ENCODE measurements at places on chromosomes 4 and X.
A peak's percentile ranks its signal among the peaks of the same experiment; 100 is the strongest.

DNA sequence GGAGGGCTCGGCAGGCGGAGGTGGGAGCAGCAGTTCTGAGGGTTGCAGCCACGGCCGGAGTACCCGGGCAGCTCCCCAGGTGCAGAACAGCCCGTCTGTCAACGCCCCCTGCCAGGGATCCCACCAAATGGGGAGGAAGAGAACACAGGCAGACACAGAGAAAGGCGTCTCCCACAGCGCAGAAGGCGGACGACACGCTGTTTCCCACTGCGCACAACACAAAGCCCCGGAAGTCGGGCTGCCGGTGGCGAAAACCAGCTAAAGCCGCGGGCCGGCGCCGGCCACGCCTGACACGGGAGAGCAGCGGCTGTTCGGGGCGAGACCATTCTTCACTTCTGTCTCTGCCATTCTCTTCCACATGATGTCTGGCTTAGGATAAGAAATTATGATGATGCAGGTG, 31.6 kb downstream of the CTBP1 start:
- DNase-seq: no peak

DNA sequence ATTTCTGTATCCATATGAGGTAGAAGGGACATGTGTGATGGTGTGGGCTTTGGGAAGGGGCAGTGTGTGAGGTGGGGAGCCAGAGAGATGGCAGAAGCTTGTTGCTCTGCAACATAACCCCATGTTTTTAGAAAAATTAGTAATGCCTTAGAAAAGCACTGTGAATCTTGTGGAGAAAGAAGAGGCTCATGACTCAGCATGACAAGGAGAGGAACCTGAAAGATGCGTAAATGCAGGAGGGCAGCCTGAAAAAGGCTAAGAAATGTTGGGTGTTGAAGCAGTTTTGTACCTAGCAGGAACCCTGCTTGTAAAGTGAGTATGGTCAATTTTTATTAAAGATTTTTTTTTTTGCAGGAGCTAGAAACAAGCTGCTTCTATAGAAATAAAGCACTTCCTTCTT, 59.8 kb downstream of the ARSJ start:
- no peak for DNase-seq

DNA sequence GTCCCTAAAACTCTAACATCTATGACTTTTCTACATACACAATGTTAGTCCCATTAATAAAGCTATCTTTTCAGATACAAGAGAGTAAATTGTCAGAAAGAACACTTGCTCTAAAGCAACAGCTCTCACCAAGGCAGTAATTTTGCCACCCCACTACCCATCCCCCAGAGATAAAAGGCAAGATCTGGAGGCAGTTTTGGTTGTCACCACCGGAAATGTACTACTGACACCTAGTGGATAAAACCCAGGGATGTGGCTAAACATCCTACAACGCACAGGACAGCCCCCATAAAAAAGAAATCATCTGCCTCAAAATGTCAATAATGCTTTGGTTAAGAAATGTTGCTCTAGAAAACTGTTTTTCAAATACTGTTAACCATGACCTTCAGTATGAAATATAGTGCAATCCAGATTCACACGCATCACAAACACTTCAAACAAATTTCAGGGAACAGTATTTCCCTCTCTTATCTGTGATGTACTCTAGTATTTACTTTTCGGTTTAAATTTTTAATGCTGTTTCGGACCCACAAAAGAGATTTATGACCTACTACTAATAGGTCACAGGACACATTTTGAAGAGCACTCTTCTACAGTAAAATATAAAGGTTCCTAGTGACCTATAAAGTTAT, 5.1 kb downstream of the FBXL5 start:
- DNase-seq: peak; percentile 20

DNA sequence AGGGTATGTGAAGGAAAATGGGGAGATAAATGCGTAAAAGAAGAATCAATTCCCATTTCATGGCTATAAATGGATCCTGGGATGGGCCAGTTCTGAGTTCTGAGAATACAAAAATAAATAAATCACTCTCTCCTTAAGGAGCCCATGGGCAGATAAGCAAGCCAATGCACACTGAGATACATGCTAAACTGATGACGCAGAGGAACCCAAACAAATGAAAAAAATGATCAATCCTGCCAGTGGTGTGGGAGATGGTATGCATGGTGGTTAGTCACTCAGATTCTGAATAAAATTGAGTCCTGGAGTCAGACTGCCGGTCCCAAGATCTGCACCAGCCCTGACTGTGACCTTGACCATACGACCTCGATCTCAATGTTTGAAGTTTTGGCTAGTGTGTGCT, 59.7 kb downstream of the NEIL3 start:
- DNase-seq: no peak

DNA sequence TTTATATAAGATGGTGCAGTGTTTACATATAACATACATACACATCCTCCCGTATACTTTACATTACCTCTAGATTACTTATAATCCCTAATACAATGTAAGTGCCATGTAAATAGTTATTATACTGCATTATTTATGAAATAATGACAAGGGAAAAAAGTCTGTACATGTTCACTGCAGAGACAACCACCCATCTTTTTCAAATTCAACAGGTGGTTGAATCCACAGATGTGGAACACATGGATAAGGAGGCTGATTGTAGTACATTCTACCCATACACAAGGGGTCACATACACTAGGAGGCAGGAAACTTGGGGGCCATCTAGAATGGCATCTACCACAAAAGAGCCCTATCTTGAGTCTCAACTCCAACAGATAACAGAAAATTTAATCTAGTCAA, 3.4 kb upstream of the IDS start:
- DNase-seq: no peak

- no peak for DNase-seq
Measured at GRCh38 chrX:20454117-20454516, 187.4 kb upstream of the RPS6KA3 start.

DNA sequence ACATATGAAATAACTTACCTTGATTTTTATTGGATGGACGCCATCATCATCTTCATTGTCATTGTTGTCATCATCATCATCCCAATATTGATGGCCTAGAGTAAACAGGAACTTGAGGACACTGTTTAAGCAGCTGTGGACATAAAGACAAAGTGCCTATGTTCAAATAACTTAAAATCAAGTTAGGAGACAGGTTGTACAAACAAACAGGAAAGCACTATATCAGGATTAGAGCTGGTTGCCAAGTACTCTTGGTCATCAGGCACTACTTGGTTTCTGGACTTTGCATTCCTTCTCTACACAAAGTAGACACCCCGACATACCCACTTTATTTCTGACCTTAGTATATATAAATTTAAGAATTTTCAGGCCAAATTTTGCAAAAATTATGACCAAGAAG, 608.6 kb downstream of the KLHL13 start:
- no peak for DNase-seq

GRCh38 chr4:5524446-5525299, 183.7 kb downstream of the EVC2 start:
- DNase-seq: no peak

GRCh38 chrX:136954930-136955329, 74.4 kb upstream of the RBMX start:
- DNase-seq: no peak

- no peak for DNase-seq
Measured at GRCh38 chr4:100694467-100694866, 176.6 kb upstream of the EMCN start.

DNA sequence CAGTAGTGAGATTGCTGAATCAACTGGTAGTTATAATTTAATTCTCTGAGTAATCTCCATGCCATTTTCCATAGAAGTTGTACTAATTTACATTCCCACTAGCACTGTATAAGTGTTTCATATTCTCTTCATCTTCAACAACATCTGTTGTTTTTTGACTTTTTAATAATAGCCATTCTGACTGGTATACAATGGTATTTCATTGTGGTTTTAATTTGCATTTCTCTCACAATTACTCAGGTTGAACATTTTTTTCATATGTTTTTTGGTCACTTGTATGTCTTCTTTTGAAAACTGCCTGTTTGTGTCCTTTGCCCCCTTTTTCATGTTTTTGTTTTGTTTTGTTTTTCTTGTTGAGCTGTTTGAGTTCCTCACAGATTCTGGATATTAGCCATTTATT, 880.2 kb downstream of the RAPGEF2 start:
- DNase-seq: no peak

GRCh38 chrX:19883878-19884277, 3.5 kb downstream of the SH3KBP1 start:
- DNase-seq: no peak

DNA sequence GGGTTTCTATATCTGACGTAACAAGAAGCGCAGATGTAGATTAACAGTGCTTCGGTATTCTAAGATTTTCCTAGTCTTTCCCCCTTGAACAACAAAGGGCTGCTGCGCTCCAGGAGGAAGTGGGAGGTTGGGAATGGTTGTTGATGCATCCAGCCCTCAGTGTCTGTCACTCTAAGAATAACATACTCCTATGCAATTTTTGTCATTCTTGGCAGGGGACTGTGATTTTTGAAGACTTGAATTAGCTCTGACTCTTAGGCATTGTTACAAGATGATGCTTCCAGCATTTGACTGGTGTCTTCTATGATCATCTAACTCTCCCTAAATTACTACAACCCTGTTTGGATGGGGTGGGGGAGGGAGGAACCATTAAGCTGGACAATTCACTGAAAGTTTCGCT, 394.2 kb downstream of the ARHGAP24 start:
- DNase-seq: no peak

DNA sequence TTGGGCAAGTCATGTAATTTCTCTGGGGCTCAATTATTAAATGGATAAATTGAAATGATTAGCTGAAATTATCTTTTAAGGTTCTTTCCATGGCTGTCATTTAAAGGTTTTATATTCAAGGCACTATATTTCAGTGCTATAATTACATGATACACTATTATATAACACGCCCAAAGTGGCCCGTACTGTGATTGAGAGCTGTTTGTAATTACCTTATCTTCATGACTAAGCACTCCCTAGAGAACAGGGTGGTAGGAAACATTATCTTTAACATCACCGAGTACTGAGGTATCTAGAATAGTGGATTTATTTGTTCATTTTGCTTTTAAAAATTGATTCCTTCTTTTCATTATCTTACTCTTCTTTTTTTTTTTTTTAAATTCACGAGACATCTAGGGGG, 79.0 kb downstream of the DIAPH2 start:
- no peak for DNase-seq

DNA sequence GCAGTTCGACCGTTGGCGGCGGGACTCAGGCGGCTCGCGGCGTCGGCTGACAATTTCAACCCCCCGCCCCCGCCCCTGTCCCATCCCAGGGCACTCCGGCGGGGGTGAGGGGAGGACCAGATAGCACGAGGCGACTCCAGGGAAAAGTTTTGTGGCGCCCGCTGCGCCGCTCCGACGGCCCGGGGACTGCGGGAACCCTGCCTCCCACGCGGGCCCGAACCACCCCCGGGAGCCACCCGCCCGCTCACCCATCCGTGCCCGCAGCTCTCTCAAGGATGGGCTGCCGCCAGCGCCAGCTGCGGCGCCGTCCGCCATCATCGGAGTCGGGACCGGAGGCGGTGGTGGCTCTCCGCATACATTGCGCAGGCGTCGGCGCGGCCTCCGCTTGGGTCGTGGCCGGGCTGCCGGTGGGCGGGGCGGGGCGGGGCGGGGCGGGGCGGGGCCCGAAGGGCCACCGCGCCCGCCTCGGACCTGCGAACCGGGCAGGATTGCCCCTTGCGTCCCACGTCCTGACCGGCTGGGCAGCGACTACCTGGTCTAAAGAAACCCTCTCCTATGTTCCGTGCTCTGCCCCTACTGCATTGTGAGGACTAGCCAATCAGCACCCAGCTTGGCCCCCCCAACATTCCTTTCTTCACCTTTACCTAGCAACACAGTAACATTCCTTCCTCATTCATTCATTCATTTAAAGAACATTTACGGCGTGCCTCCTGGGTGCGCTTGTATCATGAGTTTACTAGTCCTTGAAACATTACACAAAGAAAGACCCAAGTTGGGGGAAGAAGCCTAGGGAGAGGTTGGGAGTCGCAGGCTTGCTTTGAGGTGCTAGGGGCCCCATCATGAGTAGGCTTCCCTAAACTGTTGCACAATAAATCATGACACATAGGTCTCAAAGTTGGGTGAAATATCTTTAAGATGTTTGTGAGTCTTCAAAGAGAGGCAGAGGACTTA, at the start of gene MAP7D3:
MAP7D3 (minus strand) TSS at position 360 of the 951 bp plus-strand sequence; CDS start at position 318, 42 bp downstream.
- peak; percentile 27 for DNase-seq

- no peak for DNase-seq
Measured at GRCh38 chrX:7143076-7143475, 4.4 kb upstream of the STS start.

GRCh38 chr4:23613782-23614181, 276.1 kb downstream of the PPARGC1A start:
- DNase-seq: no peak

GRCh38 chr4:173265751-173266150, 68.4 kb downstream of the HMGB2 start:
- DNase-seq: no peak

- peak; percentile 43 for DNase-seq
Measured at GRCh38 chr4:40672528-40673522, 43.2 kb upstream of the RBM47 start.

DNA sequence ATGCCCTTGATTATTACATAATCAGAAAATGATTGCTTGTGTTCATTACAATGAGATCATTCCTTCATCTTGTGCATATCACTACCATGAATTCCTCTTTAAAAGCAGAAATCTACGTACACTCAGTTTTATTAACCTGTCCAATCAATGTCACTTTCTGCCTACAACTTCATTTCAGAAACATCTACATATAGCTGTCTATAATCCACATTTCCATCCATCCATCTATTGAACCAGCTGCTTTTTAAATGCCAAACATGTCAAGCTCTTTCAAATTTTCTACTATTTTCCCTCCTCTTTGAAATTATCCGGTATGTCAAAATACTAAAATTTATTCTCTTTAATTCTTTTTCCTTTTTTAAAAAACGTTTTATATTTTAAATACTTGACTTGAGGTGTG, 462.0 kb downstream of the GABRG1 start:
- DNase-seq: no peak

GRCh38 chr4:123838474-123838873, 441.9 kb downstream of the SPRY1 start:
- no peak for DNase-seq

DNA sequence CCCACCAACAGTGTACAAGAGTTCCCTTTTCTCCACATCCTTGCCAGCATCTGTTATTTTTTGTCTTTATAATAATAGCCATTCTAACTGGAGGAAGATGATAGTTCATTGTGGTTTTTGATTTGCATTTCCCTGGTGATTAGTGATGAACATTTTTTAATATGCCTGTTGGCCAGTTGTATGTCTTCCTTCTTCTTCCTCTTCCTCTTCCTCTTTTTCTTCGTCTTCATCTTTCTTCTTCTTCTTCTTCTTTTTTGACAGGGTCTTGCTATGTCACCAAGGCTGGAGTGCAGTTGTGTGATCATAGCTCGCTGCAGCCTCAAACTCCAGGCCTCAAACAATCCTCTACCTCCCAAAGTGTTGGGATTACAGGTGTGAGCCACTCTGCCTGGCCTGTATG, 87.4 kb downstream of the CCDC160 start:
- no peak for DNase-seq

DNA sequence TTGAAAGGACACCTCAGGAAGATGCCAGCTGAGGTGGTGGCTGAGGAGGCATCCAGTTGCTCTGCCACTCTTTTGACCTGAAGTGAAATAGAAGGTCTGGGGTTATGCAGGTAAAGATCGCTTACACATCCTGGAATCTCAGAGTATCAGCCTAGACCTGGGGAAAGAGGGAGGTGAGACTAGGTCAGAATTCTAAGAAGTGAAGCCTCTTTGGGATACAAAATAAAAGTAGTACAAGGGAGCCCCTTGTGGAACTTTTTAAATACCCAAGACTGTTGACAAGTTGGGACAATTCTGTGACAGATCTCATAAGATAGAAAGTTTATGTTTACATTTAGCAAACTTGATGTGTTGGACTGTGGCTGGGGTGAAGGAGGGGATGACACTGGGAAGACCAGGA, 263.1 kb downstream of the SPRY1 start:
- no peak for DNase-seq
